Stimulated activated CD4-positive, alpha-beta T cell treated with anti-CD3 and anti-CD28 coated beads, Interleukin-1b, Interleukin-23, amount 100 ng/mL, for 24 hours (primary cell): ENCODE measurements at places on chromosomes 13 and 19.

- DNase-seq = no peak
These were observed 175.5 kb upstream of the SERP2 start for GRCh38 chr13:44197791-44198770.

DNA sequence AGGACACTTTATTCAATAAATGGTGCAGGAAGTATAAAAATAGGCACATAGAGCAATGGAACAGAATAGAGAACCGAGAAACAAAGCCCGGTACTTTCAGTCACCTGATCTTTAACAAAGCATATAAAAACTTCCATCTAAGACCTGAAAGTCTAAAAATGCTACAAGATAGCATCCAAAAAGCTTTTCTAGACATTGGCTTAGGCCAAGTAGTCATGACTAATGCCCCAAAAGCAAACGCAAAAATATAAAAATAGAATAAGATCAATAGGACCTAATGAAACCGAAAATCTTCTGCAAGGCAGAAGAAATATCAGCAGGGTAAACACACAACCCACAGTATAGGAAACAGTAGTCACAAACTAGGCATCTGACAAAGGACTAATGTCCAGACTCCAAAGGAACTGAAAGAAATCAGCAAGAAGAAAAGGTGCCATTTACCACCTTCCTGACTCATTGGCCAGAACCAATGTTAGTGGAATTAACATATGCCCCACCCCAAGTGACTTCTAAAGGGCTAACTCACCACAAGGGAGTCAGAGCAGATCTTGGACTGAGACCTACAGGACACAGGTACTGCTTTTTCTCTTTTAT is 40.8 kb upstream of the CEACAM21 start:
- no peak for DNase-seq

DNA sequence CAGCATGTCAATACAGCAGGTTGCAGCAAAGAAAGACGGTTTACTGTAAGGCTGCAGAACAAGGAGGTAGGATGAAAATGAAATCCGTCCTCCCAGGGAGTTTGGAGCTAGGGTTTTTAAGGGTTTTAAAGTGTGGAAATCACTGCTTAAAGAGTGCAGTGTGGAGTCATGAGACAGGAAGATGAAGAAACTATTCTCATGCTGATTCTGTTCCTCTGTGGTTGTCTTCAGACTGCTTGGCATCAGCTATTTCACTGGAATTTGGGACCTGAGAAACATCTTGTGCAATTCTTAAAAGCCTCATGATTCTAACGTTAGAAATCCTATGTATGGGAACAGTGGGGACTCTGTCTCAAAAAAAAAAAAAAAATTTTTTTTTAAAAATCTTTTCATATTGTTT is 11.4 kb downstream of the ZNF331 start:
- DNase-seq = no peak

- DNase-seq = no peak
These were observed 9.0 kb upstream of the ATP11A start for GRCh38 chr13:112680741-112681360.

DNA sequence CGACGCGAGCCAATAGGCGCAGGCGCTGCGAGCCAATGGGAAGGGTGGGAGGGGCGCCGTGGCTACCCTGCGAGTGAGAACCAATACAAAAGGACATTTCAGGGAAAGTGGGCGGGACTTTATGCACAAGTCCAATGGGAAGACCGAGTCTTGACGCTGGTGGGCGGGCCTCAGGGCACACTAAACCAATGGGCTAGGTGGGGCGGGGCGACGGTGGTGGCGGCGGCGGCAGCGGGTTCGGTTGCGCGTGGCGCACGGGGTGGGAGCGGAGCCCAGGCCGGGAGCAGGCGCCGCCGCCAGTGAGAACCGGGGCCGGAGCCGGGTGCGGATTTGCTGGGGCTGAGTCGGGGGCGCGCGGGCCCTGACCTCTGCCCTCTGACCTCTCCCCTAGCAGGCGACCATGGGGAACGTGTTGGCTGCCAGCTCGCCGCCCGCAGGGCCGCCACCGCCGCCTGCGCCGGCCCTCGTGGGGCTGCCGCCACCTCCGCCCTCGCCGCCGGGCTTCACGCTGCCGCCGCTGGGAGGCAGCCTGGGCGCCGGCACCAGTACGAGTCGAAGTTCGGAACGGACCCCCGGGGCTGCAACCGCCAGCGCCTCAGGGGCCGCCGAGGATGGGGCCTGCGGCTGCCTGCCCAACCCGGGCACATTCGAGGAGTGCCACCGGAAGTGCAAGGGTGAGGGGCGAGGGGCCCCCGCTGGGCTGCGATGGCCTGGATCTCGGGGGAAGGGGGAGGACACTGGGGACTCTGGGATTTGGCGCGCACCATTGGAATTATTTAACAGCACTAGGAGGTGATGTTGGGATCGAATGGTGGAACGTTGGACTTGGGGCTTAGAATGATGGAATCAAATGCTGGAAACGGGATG is at the start of gene TOMM40:
Gene TOMM40 (plus strand): TSS at position 239 of the 867 bp plus-strand sequence. CDS start 162 bp downstream, at position 401.
- DNase-seq = peak; percentile 100

DNA sequence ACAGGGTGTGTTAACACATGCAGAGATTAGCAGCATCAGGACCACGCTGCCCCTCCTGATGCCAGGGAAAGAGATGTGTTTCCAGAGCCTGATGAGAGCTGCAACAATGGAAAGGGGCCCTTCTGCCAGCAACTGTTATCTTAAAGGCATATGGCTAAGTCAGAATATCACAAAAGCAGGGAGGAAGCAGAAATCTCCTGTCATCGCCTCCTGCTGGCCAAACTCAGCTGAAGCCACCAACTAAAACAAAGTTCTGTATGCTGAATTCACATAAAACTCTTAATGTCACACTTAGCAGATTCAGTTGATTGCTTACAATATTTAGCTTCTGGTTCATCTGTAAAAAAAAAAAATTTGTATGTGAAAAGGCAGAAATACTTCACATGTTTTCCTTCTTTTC is 178.2 kb downstream of the GPC5 start:
- no peak for DNase-seq

GRCh38 chr13:112141643-112142400 is 74.9 kb downstream of the SOX1 start:
- no peak for DNase-seq

DNA sequence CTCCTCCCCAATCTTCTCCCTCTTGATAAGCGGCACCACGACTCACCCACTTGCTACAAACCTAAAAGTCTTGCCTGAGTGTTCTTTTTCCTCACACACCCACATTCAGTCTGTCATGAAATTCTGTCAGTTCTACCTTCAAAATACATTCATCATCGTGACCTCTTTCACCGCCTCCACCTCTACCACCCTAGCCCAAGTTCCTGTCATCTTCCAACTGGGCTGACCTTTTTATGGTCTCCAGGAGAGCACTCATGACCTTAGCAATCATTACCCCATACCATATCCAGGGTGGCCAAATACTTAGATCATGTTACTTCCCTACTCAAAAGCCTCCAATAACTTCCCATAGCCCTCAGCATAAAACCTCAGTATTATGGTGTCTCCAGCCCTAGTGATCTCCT is 110.4 kb upstream of the TSC22D1 start:
- no peak for DNase-seq

DNA sequence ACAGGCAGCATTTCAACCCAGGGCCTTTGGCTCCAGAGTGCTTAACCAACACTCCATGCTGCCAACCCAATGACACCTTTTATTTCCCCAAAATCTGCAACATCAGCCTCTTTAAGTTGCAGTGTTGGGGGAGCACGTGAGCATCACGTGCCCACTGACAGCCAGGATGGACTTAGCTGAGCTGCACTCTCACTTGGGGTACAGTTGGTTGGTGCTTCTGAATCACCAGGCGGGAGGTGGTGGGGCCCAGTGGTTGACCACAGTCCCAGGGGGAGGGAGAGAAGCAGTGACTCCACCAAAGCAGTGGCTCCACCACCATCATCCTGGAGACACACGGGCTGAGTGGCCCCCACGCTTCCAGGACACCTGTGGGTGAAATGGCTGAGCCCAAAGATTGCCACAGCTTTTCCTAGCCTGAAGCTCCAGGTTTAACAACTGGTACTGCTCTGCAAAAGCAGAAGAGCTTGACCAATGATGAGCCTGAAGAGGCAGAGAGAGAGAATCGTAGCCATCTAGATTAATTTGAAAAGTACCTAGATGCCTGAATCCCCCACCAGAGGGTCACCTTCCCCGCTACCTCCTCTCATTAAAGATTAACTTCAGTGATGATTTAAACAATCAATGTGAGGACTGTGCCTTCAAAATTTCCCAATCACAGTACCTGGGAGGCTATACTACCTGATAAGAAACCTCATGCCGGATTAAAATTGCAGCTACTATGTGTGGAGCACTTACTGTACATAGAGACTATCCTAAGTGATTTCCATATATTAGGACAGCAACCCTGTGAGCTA is 193.8 kb downstream of the FOXO1 start:
- no peak for DNase-seq

DNA sequence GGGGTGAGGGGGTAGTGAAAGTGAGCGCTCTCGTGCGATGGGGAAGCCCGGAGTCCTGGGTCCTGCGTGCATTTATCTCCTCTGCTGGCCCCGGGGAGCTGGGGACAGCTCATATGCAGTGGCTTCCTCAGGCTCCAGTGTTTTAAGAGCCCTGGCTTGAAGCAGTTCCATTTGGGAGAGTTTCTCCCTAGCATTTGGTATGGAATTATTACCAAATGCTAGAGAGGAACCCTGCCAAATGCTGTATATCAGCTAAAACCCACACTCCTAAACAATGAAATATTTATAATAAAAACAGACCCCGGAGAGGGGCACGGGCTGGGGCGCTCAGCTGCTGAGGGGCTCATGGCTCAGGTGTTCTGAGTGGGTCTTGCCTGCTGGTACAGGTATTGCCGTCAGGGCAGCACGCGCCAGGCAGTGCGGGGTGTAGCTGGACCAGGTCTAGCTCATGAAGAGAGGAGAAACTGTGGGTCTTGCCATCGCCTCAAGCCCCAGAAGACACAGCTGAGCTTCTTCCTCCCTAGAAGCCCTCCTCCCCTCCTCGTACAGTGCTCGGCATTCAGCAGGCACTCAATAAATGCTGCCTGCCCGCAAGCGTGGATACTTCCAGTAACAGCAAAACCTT is 163.6 kb upstream of the ZNF536 start:
- DNase-seq = no peak

GRCh38 chr19:44092108-44092507 is 2.1 kb upstream of the ZNF224 start:
- no peak for DNase-seq

DNA sequence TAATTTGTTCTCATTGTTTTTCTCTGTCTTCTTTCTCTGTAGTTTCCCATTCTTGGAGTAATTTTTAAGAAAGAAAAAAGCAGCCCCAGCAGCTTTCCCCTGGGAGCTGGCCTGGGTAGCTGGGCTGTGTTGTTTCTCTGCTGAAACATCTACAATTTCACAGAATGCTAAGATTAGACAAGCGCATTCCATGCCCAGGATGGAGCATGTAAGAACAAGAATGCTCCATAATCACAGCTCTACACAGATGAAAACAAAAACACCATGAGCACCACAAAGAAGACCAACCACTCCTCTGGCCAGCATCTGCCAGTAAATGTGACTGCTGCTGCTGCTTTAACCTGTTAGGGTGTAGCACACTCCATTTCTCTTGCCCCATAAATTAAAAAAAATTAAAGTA is 239.2 kb upstream of the SLITRK1 start:
- DNase-seq = no peak
